ENCODE measurements at places on chromosomes 7 and 10. TPM values are rescaled to one million over a fixed set of nuclear protein-coding genes. Genes with fewer than 3 reads are reported as not detected.

SLC35G1 gene
- 2.1 TPM for total RNA-seq

INSIG1 gene
- total RNA-seq = 76.0 TPM

GRCh38 chr10:96743988-96744585 lies 23.8 kb upstream of the PIK3AP1 start:
- peak overlapping the region; percentile 77 for H3K27ac ChIP-seq
- H3K4me1 ChIP-seq = peaks cover 73% of the 10 kb centered on the region
- H3K27me3 ChIP-seq = no peaks in the 10 kb centered on the region
- DNase-seq = no peak
- no peak overlapping the region for H3K4me3 ChIP-seq

- H3K36me3 ChIP-seq = no peaks in the 10 kb centered on the region
- H3K27me3 ChIP-seq = no peaks in the 10 kb centered on the region
- no peak overlapping the region for H3K4me3 ChIP-seq
- no peak overlapping the region for H3K27ac ChIP-seq
- H3K4me1 ChIP-seq = no peaks in the 10 kb centered on the region
Measured at GRCh38 chr10:106296750-106297392, 867.6 kb downstream of the SORCS1 start.
